Activated naive CD8-positive, alpha-beta T cell treated with anti-CD3 and anti-CD28 coated beads for 36 hours (primary cell): ENCODE measurements at places on chromosomes 5 and 9. TPM values are rescaled to one million over a fixed set of nuclear protein-coding genes. Genes with fewer than 3 reads are reported as not detected.

DNA sequence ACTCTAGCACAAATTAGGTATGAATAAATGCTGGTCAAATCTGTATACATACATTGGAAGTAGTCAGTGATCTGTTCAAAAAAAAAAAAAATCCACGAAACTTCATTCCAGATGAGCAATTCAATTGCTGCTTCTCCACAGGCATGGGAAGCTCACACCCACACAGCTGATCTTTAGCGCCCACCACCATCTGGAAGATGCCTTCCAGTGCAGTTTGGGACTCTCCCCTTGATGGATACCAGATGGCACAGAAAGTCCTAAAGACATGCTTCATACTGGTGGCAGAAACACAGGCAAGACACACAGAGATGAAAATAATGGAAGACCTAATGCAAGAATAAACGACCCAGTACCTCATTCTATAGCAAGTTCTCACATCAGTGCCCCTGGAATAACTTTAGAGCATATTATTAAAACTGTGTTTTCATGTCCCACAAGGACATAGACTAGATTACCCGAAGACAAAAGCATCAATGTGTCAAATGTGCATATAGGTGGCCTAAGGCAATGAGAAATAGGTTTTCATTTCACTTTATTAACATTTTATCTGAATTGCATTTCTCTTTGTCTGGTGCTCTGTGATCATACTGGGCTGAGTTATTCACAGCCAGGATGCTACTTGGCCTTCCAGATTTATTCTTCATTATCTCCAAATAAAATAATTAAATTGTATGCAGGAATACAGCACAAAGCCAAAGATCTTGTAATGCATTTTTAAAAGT is 135.4 kb upstream of the TAS2R1 start:
- no peaks in the 10 kb centered on the region for H3K4me1 ChIP-seq
- DNase-seq = no peak
- no peaks in the 10 kb centered on the region for H3K36me3 ChIP-seq
- H3K4me3 ChIP-seq = no peak overlapping the region
- H3K27ac ChIP-seq = no peak overlapping the region

The PCDHA4 gene
- not detected for total RNA-seq

DNA sequence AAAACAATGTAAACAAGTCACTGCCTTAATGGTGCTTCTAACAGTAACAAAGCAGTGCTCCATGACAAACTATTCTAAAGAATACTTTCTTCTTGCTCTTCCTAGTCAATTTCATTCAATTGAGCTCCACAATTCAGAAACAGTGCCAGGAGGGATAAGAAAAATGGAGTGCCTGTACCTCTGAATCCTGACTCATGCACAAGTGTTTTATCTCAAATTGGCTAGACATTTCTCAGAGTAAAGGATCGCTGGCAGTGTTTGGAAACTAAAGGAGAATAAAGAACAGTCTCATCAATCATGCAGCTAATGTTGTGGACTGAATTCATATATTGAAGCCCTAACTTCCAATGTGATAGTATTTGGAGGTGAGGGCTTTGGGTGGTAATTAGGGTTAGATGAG is 27.6 kb downstream of the SLC25A51 start:
- H3K4me1 ChIP-seq = no peaks in the 10 kb centered on the region
- no peaks in the 10 kb centered on the region for H3K27me3 ChIP-seq
- DNase-seq = no peak
- no peak overlapping the region for H3K27ac ChIP-seq
- peaks cover 19% of the 10 kb centered on the region for H3K36me3 ChIP-seq
- no peak overlapping the region for H3K4me3 ChIP-seq

DNA sequence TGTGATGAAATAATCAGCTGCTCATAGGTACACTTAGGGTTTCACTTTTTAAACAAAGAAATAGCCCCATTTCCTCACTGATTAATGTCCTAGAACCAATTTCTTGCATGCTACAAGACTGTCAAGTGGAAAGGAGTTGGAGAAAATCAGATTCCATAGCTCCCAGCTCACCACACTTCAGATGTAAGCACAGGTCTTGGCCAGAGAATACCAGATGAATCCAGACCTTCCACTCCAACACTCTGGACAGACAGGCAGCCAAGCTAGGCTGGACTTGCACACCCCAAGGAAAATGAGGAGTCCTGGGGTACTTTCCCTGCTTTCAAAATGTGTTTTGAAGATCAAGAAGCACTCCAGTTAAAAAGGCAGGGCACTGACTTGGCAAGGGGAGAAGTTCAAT is 68.5 kb downstream of the KLHL3 start:
- no peaks in the 10 kb centered on the region for H3K27me3 ChIP-seq
- no peak overlapping the region for H3K4me3 ChIP-seq
- no peak for DNase-seq
- peaks cover 4% of the 10 kb centered on the region for H3K36me3 ChIP-seq
- no peak overlapping the region for H3K27ac ChIP-seq
- peaks cover 17% of the 10 kb centered on the region for H3K4me1 ChIP-seq

The EGFL7 gene
- 0.94 TPM for total RNA-seq

The INSL4 gene
- not detected for total RNA-seq

GRCh38 chr5:91006713-91007112 is 376.4 kb downstream of the ARRDC3 start:
- peaks cover 5% of the 10 kb centered on the region for H3K4me1 ChIP-seq
- no peak overlapping the region for H3K27ac ChIP-seq
- peaks cover 26% of the 10 kb centered on the region for H3K27me3 ChIP-seq
- no peak for DNase-seq

DNA sequence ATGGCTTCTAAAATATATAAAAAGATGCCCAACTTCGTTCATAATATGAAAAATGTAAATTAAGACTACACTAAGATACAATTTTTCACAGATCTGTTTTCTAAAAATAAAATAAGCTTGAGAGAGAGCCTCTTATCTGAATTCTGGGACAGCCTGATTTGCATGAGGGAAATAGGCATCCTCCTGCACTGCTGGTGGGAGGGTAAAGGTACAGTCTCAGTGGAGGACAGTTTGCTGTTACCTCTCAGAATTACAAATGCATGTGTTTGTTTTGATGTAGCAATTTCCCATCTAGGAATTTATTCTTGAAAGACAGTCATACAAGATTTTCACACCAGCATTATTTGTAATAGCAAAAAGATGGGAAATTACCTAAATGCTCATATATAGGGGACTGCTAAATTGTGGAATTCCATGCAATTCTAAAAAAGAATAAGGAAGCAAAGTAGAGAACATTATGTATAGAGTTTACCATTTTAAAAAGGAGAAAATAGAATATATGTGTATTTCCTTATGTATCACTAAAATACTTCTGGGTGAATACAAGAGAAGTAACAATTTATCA is 75.7 kb downstream of the ZSWIM6 start:
- peak overlapping the region; percentile 73 for H3K4me3 ChIP-seq
- H3K27ac ChIP-seq = no peak overlapping the region
- DNase-seq = no peak
- peaks cover 3% of the 10 kb centered on the region for H3K27me3 ChIP-seq
- peaks cover 34% of the 10 kb centered on the region for H3K4me1 ChIP-seq

DNA sequence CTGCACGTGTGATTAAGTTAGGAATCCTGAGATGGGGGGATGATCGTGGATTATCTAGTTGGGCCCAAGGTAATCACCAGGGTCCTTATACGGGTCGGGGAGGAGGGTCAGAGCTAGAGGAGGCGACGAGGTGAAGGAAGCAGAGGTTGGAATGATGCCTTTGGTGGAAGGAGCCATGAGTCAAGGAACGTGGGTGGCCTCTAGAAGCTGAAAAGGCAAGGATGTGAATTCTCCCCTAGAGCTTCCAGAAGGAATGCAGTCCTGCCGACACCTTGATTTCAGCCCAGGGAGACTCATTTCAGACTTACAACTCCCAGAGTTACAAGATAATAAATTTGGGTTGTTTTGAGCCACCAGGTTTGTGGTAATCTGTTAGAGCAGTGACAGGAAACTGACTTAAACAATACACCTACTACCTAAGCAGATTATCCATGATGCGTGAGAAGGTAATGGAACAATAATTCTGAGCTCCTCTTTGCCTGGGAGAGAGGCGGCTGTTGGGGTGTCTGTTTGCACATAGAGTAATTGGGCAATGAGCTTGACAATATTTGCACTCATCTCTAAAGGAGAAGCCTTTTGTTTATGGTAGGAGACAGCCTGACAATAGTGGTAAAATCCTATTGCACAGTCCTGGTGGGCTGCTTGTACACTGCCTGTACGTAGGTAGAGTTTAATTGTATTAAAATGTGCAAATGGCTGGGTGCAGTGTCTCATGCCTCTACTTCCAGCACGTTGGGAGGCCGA is 129.3 kb upstream of the IER5L start:
- peaks cover 8% of the 10 kb centered on the region for H3K4me1 ChIP-seq
- DNase-seq = no peak
- peak overlapping the region; percentile 19 for H3K27ac ChIP-seq
- H3K27me3 ChIP-seq = peaks cover 4% of the 10 kb centered on the region
- no peaks in the 10 kb centered on the region for H3K36me3 ChIP-seq

DNA sequence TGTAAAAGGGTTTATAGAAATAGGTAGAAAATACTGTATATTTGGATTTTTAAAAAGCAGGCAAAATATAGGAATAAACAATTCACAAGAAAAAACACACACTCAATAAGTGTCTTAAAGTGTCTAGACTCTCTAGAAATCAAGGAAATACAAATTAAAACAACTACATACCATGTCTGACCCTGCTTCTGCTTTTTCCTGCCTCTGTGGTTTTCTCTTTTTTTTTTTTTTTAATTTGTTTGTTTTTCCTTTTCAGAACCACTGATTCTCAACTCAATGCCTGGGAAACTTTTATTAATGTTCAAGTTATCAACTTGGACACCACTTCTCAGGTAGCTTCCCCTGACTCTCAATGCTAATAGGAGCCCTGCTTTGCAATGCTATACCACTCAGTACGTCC is 25.5 kb upstream of the TAS2R1 start:
- H3K4me3 ChIP-seq = no peak overlapping the region
- no peaks in the 10 kb centered on the region for H3K4me1 ChIP-seq
- no peaks in the 10 kb centered on the region for H3K27me3 ChIP-seq

DNA sequence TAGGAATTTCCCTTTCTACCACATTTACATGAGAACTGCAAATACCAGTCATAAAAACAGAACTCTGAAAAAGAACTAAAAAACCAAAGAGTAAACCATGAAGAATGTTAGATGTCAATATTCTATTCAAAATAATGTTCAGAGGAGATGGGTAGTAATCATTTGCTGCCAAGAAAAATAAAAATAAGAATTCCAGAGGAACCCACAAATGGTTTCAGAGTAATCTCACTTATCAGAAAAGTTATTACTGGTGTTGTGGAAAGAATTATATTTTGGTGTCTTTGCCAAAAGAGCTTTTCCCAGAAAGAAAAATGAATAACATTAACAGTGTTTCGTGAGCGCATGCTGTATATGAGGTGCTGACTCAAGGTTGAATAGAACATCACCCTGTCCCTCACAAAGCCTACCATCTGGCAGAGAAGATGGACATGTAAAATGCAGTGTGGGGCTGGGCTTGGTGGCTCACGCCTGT is 35.6 kb downstream of the GPR21 start:
- peaks cover 5% of the 10 kb centered on the region for H3K36me3 ChIP-seq
- H3K27ac ChIP-seq = no peak overlapping the region
- no peaks in the 10 kb centered on the region for H3K27me3 ChIP-seq

The IL31RA gene
- total RNA-seq = not detected

DNA sequence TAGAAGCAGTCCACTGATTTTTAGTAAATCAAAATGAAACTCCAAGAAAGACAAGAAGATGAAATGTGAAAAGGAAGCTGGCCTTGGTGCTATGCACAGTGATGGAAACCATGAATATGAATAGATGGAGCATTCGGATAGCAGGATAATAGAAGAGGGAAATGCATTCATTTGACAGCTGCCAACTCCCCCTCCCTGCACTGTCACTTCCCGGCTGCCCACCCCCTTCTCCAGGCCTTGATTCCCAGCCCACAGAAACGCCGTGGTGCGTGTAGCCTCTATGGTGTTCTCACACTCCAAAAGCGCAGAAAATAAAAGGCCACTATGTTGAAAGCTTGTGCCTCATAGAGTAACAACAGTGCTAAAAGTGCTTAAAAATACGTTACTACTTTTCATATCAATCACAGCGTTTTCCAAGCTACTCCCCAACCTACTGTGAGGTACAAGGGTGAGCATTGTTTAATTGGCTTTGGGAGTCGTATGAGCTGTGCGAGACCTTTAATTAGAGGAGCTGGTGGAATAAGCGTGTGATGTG is 26.1 kb upstream of the IFNK start:
- no peak for DNase-seq
- H3K4me1 ChIP-seq = peaks cover 7% of the 10 kb centered on the region
- H3K27me3 ChIP-seq = no peaks in the 10 kb centered on the region
- H3K27ac ChIP-seq = no peak overlapping the region
- H3K4me3 ChIP-seq = no peak overlapping the region
- H3K36me3 ChIP-seq = peaks cover 8% of the 10 kb centered on the region

DNA sequence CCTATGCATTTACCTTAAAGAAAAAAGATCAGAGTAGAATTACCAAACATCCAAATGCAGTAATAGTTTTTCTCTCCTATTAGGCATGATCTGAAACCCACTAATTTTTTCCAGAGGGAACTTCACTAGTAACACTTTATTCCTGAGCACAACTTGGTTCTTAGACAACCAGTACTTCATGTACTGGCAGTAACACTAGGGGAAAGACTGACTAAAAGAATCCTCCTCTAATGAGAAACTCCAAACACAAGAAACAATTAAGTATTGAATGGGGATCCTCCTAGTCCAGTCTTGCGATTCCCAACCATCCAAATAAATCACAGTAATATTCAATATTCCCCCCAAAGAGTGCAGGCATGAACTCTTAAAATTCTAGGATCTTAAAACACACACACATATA is 48.9 kb downstream of the ZNF608 start:
- H3K36me3 ChIP-seq = no peaks in the 10 kb centered on the region
- no peak overlapping the region for H3K27ac ChIP-seq
- no peaks in the 10 kb centered on the region for H3K4me1 ChIP-seq
- H3K27me3 ChIP-seq = peaks cover 25% of the 10 kb centered on the region
- H3K4me3 ChIP-seq = no peak overlapping the region

The TMEFF1 gene
- 0.10 TPM for total RNA-seq

The NCBP1 gene
- total RNA-seq = 49.0 TPM

DNA sequence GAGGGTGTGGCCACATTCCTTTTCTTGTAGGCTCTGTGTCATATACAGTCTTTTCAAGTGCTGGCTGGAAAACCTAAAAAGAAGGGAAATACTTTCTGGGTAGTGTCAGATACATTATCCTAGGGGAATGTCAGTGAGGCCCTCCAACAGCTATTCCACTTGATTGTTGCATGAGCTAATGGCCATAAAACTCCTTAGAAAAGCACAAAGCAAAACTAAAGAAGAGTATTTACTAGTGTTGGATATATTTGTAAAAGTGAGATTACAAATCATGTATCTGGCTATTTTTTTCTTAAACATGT is 829 bp downstream of the ANXA1 start:
- H3K27me3 ChIP-seq = no peaks in the 10 kb centered on the region
- DNase-seq = no peak
- H3K36me3 ChIP-seq = peaks cover 8% of the 10 kb centered on the region
- peak overlapping the region; percentile 82 for H3K4me3 ChIP-seq
- peaks cover 77% of the 10 kb centered on the region for H3K4me1 ChIP-seq
- peak overlapping the region; percentile 82 for H3K27ac ChIP-seq

GRCh38 chr5:175654339-175654738 is 3.5 kb upstream of the HRH2 start:
- H3K27me3 ChIP-seq = peaks cover 5% of the 10 kb centered on the region
- peaks cover 71% of the 10 kb centered on the region for H3K4me1 ChIP-seq
- no peak overlapping the region for H3K4me3 ChIP-seq
- H3K36me3 ChIP-seq = peaks cover 58% of the 10 kb centered on the region

The TAL2 gene
- not detected for total RNA-seq

The AIF1L gene
- total RNA-seq = 0.92 TPM

The MEIKIN gene
- total RNA-seq = not detected

GRCh38 chr5:2560435-2560834 is 191.0 kb downstream of the IRX2 start:
- H3K4me3 ChIP-seq = no peak overlapping the region
- no peaks in the 10 kb centered on the region for H3K4me1 ChIP-seq
- H3K27me3 ChIP-seq = peaks cover 4% of the 10 kb centered on the region
- no peak overlapping the region for H3K27ac ChIP-seq
- no peaks in the 10 kb centered on the region for H3K36me3 ChIP-seq

GRCh38 chr9:19216466-19216865 is 14.0 kb upstream of the DENND4C start:
- no peaks in the 10 kb centered on the region for H3K4me1 ChIP-seq
- no peaks in the 10 kb centered on the region for H3K27me3 ChIP-seq
- no peak overlapping the region for H3K4me3 ChIP-seq
